ENCODE measurements at places on chromosomes 7 and 10. TPM values are rescaled to one million over a fixed set of nuclear protein-coding genes. Genes with fewer than 3 reads are reported as not detected.

The FAM131B gene
- polyA plus RNA-seq, result 0.19 TPM

The KCND2 gene
- polyA plus RNA-seq, result not detected

The CXCL12 gene
- 111 TPM for polyA plus RNA-seq

The IDI2 gene
- polyA plus RNA-seq, result not detected

The HEPACAM2 gene
- 15.1 TPM for polyA plus RNA-seq

The ABCC2 gene
- polyA plus RNA-seq, result 15.4 TPM
